ENCODE measurements at places on chromosomes 5 and 9.

GRCh38 chr5:133400831-133401351 lies 211.4 kb downstream of the FSTL4 start:
- peak; percentile 36 for DNase-seq

GRCh38 chr9:27784847-27785713 lies 211.8 kb upstream of the C9orf72 start:
- peak; percentile 86 for DNase-seq

- peak; percentile 39 for DNase-seq
Measured at GRCh38 chr9:107705521-107705920, 216.0 kb upstream of the KLF4 start.

DNA sequence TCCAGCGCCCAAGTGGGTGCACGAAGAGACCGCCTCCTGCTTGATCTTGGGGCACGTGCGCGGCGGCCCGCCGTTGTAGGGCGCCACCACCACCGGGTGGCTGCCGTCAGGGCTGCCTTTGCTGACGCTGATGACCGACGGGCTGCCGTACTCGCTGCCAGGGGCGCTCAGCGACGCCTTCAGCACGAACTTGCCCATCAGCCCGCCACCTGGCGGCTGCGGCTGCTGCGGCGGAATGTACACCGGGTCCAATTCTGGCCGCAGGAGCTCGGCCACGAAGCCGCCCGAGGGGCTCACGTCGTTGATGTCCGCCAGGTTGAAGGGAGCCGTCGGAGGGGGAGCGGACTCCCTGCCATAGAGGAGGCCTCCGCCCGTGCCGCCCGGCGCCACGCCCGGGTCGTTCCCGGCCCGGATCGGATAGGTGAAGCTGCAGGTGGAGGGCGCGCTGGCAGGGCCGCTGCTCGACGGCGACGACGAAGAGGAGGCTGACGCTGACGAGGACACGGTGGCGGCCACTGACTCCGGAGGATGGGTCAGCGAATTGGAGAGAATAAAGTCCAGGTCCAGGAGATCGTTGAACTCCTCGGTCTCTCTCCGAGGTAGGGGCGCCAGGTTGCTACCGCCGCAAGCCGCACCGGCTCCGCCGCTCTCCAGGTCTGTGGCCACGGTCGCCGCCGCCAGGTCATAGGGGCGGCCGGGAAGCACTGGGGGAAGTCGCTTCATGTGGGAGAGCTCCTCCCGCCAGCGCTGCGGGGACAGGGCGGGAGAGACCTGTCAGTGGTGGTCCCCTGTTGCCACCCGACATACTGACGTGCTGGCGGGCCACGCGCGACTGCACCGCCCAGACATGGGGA lies 1.8 kb downstream of the KLF4 start:
- DNase-seq: peak; percentile 70

GRCh38 chr5:32539981-32540845 lies 45.1 kb upstream of the SUB1 start:
- DNase-seq: no peak

DNA sequence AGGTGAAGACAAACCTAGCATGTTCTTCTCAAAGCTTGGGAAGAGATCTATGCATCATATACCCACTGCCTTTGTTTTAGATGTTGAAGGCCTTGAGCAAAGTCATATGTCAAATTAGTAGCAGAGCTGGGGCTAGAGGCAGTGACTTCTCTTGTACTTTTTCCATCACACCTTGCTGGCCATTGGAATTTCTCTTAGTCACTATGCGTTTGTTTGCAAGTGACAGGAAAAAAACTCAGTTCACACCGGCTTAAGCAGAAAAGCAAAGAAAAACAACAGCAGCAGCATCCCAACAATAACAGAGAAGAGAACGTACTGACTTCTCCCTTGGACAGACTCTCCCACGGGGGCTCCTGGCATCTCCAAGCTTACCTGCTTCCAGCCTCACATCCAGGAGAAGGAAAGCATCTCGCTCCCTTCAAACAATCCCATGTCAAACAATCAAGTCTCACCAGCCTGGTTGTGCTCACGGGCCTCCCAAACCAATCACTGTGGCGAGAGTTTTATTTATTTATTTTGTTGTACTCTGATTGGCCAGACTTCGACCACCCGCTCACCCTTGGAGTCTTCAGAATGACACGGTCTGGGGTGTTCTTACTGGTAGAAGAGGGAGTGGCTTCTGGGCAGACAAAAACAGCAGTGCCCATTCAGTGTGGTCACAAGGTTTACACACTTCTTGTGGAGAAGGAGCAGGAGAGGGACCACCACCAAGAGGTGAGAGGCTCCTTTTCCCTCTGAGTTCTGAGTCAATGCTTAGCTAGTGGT lies 83.8 kb upstream of the STC2 start:
- no peak for DNase-seq

DNA sequence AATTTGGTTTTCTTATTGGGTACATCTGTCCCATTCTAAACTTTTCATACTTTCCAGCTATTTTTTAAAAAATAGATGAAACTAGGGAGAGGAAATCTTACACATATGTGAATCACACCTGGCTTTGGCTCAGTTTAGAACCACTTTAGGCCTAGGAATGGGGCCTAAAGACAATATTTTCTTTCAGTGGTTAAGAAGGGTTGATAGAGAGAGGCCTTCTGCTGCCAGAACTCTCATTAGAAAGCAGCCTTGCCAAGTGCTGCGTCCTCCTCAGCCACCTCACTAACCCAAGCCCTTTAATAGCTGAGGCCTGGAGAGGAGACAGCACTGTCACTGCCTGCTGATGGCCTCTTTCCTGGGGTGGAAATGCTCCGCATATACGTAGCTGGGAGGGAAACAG lies 167.5 kb downstream of the SAXO1 start:
- DNase-seq: no peak

DNA sequence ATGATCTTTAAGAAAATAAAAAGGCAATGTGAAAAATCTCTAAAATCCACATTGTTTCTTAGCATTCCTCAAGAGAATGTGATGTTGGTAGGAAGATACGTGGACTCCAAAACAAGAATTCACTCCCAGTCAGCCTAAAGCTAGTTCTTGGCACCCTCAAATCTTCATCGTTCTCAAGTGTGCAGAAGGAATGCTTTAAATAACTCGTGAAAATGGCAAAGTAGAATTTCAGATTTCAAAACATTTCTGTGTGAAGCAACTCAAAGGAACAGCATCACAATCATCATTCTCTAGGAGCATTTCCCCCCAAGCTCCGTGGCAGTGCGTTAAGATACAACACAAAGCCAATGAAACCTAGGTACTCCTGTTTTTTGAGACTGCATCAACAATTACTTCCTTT lies 185.1 kb upstream of the DMAC1 start:
- no peak for DNase-seq

- DNase-seq: no peak
Measured at GRCh38 chr5:60722416-60722815, 22.4 kb upstream of the DEPDC1B start.

DNA sequence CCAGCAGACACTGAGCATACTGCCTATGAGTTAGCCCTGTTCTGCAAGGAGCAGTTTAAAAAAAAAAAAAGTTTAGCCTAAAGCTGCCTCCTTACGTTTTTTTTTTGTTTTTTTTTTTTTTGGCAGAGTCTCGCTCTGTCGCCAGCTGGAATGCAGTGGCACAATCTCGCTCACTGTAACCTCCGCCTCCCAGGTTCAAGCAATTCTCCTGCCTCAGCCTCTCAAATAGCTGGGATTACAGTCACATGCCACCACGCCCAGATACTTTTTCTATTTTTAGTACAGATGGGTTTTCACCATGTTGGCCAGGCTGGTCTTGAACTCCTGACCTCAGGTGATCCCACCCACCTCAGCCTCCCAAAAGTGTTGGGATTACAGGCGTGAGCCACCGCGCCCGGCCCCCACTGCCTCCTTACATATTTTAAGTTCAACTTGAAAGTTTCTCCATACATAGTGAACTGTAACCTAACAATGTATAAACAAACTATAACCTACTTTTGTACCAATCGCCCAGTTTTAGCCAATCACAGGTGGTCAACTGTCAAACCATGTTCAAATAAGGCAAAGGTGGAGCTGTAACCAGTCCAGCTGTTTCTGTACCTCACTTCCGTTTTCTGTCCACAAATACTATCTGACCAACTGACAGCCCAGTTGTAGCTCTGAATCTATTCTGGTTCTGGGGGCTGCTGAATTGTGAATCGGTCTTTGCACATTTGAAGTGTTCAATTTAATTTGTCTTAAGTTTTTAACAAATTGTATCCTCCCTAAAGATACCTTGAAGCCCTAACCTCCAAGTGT lies 17.1 kb downstream of the GKAP1 start:
- DNase-seq: no peak

GRCh38 chr9:110370315-110370714 lies 32.7 kb upstream of the TXNDC8 start:
- peak; percentile 81 for DNase-seq

GRCh38 chr9:135442075-135442474 lies 37.5 kb upstream of the PPP1R26 start:
- DNase-seq: no peak

GRCh38 chr9:75121914-75122558 lies 33.7 kb downstream of the OSTF1 start:
- DNase-seq: no peak

- DNase-seq: no peak
Measured at GRCh38 chr9:106127776-106128175, 433.4 kb downstream of the TMEM38B start.

DNA sequence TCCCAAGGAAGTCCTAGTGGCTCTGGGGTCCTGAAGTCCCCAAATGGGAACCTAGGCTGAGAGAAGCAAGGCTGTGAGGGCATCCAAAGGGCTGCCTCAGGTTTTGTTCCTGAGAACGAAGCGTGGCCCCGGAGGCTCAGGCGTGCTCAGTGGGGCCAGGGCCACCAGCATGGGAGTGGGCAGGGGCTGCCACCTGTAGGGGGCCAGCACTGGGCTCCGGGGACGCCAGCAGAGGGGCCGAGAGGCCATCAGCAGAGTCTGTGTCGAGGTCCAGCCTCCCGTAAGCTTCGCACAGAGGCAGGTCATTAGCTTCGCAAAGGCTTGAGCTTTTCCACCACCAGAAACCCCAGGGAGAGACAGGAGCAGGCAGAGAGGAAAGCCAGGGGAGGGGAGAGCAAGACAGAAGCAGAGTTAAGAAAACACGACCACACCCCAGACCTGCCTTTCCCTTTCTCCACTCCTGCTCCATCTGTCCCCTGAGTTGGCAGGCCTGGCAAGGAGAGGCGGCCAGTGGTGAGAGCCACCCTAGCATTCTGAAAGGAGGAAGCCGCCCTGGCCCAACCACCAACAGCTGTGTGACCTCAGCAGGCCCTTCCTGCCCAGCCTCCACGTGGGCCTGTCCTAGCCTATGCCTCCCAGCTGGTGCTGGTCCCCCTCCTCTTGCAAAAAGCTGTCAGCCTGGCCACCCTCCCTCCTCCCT lies 5.5 kb upstream of the SURF6 start:
- DNase-seq: no peak

GRCh38 chr9:121852651-121853616 lies 201.5 kb downstream of the DAB2IP start:
- no peak for DNase-seq

DNA sequence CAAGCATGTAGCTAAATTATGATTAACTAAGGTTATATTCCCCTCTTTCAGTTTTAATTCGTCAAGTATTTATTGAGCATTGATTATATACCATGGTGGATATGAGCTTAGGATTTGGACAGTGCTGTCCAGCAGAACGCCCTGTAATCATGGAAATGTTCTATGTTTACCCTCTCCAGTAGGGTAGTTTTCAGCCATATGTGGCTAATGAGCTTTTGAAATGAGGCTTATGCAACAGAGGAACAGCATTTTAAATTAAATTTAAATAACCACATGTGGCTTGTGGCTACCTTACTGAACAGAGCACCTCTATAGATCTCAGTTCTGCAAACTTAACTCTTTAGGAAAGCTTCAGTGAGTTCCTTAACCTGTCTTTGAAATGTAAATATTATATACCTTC lies 59.1 kb downstream of the JMY start:
- DNase-seq: no peak

GRCh38 chr9:134880484-134881312 lies at the start of gene FCN2:
FCN2 (plus strand) TSS chr9:134880810; CDS start chr9:134880822, 12 bp downstream.
- DNase-seq: no peak

- no peak for DNase-seq
Measured at GRCh38 chr9:84228130-84228720, 112.3 kb downstream of the SLC28A3 start.

DNA sequence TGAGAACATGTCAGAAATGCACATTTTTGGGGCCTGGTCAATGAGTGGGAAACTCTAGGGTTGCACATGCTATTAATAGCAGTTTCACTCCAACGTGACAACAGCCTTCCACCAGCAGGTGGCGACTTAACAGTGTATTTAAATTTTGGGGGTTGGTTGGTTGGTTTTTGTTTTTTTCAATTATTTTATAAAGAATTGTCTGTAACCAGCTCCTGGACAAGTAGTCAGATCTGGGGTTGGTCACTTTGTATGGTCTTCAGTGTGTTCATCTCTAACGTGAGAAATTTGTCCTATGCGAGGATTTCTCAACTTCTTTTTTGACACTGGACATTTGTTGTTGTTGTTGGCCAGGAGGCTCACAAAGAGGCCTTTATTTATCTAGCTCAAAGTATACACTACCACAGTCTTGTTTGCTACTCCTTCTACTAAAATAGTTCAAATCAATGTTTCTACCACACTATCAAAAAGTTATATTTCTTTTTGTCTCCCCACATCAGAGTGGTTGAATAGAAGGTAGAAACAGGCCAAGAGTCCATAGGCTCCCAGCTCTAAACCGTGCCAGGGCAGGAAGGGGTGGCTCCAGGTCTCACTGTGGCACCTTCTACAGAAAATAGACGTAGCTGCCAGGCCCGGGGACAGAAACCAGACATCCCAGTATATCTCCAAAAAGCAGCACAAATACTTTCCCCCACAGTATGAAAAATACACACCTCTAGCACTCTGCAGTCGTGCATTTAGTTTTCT lies 110.4 kb downstream of the TRPM6 start:
- DNase-seq: peak; percentile 57

- peak; percentile 77 for DNase-seq
Measured at GRCh38 chr5:133456933-133457402, 155.4 kb downstream of the FSTL4 start.

GRCh38 chr9:20649381-20649780 lies 27.1 kb upstream of the MLLT3 start:
- DNase-seq: peak; percentile 59

DNA sequence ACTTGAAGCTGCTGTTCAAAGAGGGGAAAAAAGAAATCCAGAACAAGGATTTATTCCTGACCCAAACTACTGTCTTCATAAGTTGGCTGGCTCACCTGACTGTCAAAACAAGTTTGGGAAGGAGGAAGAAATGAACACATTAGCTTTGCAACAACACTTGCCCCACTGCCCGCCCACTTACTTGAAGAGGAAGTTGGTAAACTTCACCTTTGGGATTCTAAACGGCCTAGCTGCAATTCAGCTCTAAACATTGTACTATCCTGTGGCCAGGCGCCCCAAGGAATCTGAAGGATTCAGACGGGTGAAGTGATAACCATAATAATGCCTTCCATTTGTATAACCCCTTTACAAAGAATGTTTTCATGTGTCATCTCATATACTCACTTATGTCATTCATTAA lies 199.4 kb downstream of the ARRDC3 start:
- DNase-seq: peak; percentile 50

DNA sequence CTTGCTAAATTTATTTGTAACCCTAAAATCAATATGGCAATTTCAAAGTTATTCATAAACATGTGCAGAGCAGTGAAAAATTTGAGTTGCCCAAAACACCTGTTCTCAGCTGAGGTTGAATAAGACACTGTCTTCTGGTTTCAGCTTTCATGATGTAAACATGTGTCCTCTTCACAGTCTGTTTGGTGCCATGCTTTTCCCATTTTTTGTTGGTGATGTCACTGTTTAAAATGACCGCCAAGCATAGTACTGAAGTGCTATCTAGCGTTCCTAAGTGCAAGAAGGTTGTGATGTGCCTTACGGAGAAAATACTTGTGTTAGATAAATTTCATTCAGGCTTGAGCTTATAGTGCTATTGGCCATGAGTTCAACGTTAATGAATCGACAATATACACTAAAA lies 580.8 kb downstream of the ACTL7B start:
- DNase-seq: no peak

GRCh38 chr5:119789406-119790117 lies 160.2 kb downstream of the FAM170A start:
- no peak for DNase-seq

Measured in epithelial cell of esophagus (primary cell).